Fibroblast of the aortic adventitia (primary cell): ENCODE measurements at places on chromosomes 1 and 21.

GRCh38 chr1:235649368-235650163 is at the start of gene GNG4:
TSS of gene GNG4 (minus strand) at chr1:235649784. CDS start at chr1:235583838, 65,946 bp downstream.
- DNase-seq: no peak

DNA sequence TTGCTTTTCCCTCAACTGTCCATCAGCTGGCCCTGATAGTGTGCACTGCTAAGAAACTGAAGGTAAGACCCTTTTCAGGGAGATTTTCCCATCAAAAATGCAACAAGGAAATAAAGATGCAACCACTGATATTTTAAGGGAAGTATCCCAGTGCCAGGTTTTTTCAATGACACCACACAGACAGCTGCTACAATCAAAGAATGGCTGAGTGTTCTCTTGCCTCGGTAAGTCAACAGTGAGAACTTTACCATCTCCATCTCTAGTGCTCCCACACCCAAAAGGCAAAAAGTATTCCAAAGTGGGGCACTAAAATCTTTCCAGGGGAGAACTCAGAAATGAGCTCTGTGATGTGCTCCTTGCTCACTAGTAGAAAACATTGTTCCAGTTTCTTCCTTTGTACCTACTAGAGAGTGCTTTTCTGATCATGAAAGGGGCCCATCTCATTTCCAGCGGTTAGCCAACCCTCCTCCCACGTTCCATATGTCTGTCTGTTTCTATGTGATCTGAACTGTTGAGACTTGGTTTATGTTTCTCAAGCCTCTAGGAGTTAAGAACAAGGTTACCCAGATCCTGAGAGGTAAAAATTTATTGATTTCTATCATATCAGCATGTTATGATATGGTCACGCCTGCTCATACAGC is 67.6 kb upstream of the NEK2 start:
- DNase-seq: no peak

- no peak for DNase-seq
Observed at GRCh38 chr1:63856924-63857323, 83.1 kb downstream of the ROR1 start.

GRCh38 chr1:231931146-231931545 is 304.6 kb downstream of the DISC1 start:
- DNase-seq: peak; percentile 60

DNA sequence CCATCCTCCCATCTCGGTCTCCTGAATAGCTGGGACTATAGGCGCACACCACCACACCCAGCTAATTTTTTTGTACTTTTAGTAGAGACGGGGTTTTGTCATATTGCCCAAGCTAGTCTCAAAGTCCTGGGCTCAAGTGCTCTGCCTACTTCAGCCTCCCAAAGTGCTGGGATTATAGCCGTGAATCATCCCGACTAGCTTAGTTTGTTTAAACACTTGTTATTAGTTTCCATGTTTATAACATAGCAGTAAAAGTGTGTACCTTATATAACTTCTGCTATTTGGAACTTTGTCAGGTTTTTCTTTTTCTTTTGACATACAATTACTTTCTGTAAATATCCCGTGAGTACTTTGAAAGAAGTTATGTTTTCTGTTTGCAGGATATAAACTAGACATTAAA is 60.6 kb upstream of the C1orf21 start:
- DNase-seq: no peak

DNA sequence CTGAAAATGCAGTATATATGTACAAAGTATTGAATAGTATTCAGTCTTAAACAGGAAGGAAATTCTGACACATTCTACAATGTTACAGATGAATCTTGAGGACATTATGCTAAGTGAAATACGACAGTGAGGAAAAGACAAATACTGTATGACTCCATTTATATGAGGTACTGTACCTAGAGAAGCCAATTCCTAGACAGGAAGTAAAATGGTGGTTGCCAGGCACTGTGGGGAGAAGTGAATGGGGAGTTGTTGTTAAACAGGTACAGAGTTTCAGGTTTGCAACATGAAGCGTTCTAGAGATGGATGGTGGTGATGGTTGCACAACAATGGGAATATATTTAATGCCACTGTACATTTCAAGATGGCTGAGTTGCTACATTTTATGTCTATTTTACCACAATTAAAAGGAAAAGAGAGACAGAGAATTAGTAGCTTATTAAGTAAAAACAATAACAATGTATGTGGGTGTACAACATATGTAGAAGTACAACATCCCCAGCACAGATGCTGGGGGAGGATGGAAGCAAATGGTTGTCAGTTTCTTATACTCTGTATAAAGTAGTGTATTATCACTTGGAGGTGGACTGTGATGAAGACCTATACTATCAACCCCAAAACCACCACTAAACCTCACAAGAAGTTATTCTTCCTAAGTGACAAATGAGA is 3.9 kb upstream of the RAB4A start:
- no peak for DNase-seq

- DNase-seq: no peak
Observed at GRCh38 chr1:14137411-14138134, 437.6 kb downstream of the PRDM2 start.

DNA sequence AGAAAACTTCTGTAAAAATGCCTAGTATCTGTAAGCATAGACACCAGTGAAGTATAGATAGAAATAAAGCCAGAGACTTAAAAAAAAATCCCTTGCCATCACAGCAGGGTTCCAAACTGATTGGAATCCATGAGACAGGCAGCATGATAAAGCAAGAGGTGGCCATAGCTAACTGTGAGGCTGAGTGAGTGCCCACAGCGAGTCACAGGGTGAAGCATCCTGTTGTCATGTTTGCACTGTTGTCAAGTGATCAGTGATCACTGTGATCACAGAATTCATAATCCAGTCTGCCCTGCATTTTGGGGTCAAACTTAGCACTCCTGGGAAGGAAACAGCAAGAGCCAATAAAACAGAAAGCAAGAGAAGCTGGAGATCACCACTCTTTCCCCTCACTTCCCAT is 33.3 kb downstream of the LRRC8B start:
- no peak for DNase-seq

GRCh38 chr1:89771991-89772560 is 48.8 kb upstream of the LRRC8D start:
- DNase-seq: no peak

DNA sequence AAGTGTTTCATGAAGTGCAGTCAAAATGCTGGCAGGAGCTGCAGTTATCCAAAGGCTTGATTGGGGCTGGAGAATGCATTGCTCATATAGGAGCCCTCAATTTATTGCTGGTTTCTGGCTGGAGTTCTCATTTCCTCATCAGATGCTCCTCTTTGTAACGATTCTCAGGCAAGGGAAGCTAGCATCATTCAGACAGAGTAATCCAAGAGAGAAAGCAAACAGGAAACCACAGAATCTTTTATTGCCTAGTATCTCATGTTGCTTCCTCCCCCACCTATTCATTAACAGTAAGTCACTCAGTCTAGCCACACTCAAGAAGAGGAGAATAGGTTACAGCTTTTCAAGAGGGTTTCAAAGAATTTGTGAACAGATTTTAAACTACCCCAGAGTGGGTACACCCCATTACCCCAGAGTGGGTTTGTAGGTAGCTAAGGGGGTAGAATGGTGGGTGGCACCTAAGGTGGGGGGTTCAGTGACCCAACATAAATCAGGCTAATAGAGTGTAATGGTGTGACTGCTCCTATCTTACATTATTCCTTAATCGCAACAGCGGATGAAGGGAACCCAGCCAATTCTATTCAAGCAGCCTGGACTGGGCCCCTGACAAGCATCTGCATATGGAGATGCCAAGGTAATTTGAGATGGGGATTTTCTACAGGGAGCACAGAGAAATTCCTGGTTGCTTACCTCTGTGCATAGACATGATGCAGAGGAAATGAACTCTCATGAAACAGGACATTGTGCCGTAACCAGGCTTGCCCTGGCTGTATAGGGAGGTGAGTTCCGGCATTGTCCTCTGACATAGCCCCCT is 67.1 kb downstream of the KCNJ15 start:
- DNase-seq: peak; percentile 91

- DNase-seq: no peak
Observed at GRCh38 chr1:38766125-38766524, 93.4 kb downstream of the RRAGC start.

DNA sequence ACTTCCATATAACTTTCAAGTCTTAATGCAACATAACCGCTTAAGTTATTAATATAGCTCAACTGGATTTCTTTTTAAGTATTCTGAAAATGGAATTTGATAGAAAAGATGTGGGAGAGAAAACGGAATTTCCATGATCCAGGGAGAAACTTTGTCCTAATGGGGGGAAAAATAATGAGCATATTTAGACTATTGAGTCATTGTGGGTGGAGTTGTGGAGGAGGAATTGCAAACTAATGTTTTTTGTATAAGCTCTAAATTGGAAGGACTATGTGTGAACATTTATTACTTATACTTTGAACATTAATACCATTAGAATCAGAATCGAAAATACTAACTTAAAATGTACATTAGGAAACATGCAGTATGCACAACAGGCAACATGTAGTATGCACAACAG is 159.9 kb upstream of the NEGR1 start:
- DNase-seq: peak; percentile 19

- peak; percentile 46 for DNase-seq
Observed at GRCh38 chr1:23422941-23423340, 1.6 kb downstream of the TCEA3 start.

DNA sequence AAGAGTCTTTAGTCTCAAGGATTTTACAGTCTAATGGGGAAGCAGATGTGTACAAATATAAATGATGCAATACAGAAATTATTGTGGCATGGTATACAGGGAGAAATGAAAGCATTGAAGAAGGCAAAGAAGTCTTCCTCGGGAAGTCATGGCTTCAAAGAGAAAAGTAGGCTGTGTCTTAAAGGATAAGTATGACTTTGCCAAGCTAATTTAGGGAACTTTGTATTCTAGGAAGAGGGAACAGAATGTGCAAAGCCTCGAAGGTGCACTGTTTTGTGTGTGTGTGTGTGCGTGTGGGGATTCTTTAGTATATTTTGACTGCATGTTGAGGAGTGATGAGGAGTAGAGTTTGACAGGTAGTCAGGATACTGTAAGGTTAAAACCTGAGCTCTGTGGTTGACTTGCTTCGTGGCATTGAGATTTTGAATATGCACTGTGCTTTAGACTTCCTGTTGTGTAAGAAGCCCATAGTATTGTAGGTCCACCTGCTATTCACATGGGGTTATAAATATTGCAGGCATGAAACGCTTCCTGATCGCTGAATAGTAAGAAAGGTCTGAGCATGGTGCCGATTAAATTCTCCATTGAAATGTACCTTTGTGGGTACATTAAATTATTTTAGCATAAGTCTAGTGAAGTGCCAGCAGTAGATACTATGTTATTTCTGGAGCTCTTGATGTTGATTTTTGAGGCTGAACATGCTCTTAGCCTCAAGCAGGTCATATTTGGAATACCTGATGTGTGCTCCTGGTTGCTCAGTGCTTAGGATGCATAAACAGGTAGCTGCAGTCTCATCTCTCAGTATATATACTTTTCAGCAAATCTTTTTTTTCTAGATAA is 8.0 kb downstream of the SMAP2 start:
- DNase-seq: no peak

DNA sequence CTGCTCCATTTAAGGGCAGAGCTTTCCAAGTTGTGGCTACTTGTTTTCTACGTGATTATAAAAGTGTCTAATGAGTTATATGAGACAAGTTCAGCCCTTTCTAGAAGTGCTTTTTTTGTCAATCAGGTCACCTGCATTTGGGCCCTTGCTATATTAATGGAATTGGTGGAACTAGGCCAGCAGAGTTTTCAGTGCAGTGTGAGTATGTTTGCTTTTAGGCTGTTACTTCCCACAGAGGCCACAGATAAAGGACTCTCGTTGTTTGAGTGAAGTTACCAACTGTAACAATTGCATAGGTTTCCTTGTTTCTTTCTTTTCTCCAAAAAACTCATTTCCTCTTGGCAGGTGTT is 10.9 kb downstream of the SMAP2 start:
- DNase-seq: peak; percentile 8

- peak; percentile 75 for DNase-seq
Observed at GRCh38 chr1:26391450-26391849, 18.9 kb upstream of the ZNF683 start.

DNA sequence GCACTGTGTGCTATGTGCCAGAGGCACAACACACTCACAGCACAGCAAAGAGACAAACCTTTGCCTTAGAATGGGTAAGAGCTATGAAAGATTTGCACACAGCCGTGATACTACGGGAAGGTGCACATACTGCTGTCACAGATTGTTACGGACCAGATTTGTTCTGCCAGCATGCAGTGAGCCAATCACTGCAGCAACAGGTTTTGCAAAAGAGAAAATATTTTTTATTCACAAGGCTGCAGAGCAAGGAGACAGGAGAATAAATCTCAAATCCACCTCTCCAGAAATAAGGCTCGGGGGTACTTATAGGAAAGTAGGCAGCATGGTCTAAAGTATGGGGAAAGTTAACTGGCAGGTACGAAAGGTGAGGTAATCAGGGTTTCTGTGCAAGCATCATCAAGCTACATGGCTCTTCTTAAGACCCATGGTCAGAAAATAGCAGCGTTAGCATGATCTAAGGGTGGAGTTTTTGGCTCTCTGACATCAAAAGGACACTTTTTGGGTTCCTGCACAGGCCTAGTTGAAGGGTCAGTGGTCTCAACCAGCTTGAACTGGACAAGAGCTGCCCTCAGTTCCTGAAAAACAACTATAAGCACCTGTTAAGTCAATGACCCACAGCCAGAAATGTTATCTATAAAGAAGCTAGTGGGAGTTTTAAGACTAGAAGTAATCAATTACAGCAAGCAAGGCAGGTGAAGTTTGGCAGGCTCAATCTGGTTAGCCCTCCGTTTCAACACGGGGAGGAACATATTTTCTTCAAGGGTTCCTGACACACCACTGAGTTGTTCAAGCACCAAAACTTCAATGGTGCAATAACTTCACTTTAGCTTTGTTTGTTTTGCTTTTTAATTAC is 186.0 kb downstream of the SLC35F3 start:
- no peak for DNase-seq

DNA sequence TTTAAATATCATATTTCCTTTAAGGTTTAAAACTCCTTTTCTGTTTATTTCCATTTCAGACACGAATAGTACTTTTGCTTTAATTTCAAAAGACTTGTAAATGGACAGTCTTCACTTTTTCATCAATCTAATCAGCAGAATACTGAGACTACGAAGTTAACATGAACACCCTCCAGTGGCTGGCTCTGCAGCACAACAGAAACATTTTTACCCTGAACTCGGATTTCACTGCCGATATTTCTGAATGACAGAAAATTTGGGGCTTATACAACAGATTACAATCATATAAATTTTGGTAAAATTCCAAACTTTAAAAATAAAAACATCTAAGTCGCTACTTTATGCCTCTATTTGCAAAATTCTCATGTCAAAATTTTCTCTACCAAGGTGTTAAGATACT is 86.2 kb downstream of the AKT3 start:
- no peak for DNase-seq

DNA sequence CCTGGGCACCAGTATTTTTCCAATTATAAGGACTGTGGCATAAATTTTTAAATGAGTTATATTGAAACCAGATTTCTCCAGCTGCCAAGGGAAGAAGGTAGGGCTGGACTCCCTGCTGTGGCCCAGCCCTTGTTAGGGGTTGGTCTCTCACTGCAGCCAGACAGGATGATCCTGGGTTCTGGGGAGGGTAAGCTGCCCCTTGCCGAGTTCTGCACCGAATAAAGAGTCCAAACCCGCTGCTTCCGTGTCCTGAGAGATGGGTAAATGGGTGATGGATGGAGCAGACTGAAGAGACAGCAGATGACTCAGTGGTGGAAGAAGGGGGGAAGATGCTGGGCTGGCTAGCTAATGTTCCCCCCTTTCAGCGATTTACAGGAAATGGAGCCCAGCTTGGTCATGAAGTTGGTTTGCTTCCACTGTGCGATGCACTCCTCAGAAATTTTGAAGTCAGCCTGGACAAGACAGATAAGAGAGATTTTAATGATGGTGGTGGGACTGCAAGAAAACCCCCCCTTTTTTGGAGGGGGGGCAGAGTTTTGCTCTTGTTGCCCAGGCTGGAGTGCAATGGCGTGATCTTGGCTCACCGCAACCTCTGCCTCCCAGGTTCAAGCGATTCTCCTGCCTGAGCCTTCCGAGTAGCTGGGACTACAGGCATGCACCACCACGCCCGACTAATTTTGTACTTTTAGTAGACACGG is 41.4 kb downstream of the YARS1 start:
- peak; percentile 37 for DNase-seq
